ENCODE measurements at places on chromosomes 2 and 18.

- no peak for DNase-seq
Observed at GRCh38 chr2:85016446-85016845, 45.5 kb downstream of the KCMF1 start.

GRCh38 chr2:124269348-124269747, 244.3 kb downstream of the CNTNAP5 start:
- DNase-seq = no peak

DNA sequence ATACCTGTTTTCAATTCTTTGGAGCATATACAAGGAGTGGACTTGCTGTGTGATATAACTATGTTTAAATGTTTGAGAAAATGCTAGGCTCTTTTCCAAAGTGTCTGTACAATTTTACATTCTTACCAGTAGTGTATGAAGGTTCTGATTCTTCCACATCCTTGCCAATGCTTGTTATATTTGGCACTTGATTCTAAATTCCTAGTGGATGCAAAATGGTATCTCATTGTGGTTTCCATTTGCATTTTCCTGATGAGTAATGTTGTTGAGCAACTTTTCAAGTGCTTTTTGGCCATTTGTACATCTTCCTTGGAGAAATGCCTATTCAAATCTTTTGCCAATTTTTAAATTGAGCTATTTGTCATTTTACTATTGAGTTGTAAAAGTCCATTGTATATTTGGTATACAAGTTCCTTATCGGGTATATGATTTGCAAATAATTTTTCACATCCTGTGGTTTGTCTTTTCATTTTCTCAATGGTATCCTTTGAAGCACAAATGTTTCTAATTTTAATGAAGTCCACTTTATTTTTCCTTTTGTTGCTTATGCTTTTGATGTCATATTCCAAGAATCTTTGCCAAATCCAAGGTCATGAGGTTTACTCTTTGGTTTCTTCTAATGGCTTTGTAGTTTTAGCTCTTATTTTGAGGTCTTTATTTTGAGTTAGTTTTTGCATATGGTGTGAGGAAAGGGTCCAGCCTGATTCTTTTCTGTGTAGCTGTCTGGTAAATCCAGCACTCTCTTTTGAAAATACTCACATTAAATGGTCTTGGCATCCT, 33.2 kb upstream of the CWC22 start:
- no peak for DNase-seq

DNA sequence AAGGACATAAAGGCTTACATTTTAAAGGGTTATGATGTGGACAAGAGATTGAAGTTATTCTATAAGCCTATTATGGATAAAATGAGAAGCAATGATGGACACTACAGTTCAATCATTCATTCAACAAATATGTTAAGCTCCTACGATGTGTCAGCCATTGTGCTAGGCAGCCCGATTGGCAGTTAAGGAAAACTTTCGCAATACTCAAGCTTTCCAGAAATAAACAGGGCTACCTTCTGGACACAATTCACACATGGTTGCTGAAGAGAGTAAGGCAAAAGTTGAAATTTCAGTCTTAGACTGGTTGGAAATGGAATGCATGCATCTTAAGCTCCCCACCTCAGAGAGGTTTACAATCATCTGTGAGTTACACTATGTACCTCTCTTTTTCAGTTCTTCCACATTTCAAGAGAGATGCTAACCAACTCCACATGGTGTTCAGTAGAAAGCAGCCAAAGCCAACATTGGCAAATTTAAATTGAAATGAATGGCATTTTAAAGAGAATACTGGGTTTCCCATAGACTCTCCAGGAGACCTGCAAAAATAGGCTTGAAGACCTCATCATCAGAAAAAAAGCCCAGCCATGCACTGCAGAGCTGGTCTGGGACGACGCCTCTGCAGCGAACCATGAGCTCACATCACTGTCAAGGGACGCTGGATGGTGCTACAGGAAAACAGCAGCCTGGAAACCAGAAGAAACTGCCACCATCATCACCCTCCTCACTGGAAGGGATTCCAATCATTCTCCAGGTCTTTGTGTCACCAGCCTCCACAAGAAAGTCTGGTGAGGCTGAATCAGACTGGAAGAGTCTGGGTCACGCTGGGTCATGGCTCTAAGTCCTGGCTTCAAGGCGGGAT, 276.3 kb downstream of the AFF3 start:
- no peak for DNase-seq

- DNase-seq = no peak
Observed at GRCh38 chr2:64904413-64905329, 84.5 kb upstream of the SLC1A4 start.

- DNase-seq = no peak
Observed at GRCh38 chr2:15260835-15261234, 300.3 kb downstream of the NBAS start.

- DNase-seq = no peak
Observed at GRCh38 chr2:18910843-18911242, 321.5 kb upstream of the NT5C1B start.

DNA sequence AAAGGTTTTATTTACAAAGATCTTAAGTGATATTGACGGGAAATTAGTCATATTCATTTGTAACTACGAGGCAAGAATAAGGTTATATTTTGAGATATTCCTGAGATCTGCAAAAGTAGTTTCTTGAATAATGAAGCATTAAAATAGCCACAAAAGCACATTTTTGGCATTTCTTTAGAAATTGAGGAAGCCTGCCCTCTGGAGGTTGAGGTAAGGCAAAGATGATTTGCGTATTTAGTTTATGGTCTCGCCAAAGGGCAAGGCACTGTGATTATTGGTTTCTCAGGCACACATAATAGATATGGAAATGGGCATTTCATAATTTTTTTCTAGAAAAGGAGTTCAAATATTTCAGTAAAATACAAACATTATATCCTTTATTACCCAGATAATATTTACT, 143.7 kb upstream of the RPRM start:
- no peak for DNase-seq

DNA sequence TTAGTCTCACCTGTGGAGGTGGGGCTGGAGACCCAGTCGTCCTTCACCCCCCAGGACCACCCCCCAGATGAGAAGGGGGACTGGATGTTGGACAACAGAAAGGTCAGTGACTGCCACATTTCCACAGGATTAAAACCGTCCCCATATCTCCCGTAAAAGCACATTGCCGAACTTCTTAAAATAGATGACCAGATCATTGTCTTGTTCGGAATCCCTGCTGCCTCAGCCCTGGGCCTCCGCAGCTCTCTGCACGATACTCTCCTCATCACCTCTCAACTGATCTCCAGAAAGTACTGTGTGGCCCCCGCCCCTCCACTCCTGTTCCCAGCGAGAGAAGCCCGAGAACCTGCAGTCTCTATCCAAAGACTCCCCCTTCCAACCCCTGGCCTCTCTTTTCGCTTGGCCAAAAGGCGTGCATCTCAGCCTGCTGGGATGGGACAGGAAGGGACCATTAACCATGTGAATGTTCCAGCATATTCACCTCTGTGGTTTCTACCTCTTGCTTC, 13.2 kb downstream of the LRRFIP1 start:
- no peak for DNase-seq

- DNase-seq = peak; percentile 56
Observed at GRCh38 chr2:46825231-46825938, 90.2 kb downstream of the MCFD2 start.

DNA sequence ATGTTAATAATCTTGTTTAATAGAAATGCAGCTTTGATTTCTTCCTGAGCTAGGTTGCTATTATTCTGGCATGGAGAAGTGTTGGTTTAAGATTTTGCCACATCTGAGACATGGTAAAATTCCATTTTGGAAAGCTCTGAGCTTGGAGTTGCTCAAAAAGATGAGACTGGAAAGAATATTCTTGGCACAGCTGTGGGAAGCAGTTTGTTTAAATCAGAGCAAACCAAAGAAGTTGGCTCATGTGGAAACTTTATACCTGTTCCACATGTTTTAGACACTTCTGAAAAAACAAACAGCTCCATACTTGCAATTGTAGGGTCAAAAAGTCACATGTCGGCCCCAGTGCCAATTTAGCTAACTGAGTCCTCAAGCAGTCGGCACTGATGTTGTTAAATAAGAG, 116.6 kb downstream of the SLC4A3 start:
- DNase-seq = no peak

- DNase-seq = no peak
Observed at GRCh38 chr2:74238879-74239278, 40.5 kb downstream of the MTHFD2 start.

DNA sequence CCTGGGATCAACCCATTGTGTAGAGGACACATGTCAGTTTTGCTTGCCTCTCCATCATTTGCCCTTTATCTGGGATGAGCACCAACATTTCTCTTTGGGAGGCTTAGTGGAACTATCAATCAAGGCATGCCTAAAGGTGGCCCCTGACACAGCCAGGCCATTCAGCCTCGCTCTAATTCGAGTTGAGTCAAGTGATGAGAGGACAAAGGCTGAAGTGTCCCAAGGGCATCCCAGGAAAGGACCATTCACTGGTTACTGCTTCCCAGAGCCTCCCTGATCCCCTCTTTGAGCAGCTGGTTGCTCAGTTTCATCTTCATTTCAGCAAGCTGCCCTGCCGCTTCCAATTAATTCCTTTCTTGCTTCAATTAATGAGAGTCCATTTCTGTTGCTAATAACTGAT, 63.5 kb downstream of the DNER start:
- DNase-seq = no peak

GRCh38 chr2:184370954-184371353, 227.4 kb upstream of the ZNF804A start:
- no peak for DNase-seq

- no peak for DNase-seq
Observed at GRCh38 chr2:18132697-18133096, 254.2 kb downstream of the KCNS3 start.

DNA sequence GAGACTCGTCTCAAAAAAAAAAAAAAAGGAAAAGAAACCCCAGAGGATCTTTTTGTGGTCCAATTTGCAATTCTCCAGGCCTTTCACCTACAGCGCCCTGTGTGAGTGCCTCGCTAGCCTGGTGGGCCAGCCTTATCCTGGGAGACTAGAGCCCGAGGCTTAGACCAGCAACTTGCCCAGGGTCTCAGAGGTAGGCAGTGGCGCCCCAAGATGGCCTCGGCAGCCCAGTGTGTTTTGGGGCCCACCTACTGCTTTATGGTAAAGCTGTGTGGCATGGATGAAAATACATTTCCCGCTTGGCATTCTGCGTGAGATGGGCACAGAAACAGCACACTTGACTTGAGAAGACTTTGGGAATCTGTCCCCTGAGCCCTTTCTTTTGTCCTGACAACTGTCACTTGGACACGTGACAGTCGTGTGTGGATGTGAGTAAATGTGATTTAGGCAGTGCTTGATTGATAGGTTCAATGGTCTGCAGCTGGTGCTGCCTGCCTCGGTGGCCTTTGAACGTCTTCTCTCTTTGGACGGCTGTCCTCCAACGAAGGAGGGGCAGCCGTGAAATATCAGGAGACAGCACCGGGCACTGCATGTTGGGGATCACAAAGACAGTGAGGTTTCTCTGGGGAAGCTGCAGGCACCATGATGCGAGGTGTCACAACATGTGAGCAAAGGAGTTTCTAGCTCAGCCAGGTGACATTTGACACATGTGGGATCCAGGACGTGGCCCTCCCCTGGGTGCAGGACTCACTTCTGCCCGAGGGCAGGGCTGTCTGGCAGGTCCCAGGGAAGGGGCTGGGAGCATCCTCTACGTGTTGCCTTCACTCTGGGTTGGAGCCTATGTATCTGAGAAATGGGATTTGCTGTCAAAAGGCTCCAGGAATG, 209.5 kb upstream of the TWIST2 start:
- DNase-seq = no peak

DNA sequence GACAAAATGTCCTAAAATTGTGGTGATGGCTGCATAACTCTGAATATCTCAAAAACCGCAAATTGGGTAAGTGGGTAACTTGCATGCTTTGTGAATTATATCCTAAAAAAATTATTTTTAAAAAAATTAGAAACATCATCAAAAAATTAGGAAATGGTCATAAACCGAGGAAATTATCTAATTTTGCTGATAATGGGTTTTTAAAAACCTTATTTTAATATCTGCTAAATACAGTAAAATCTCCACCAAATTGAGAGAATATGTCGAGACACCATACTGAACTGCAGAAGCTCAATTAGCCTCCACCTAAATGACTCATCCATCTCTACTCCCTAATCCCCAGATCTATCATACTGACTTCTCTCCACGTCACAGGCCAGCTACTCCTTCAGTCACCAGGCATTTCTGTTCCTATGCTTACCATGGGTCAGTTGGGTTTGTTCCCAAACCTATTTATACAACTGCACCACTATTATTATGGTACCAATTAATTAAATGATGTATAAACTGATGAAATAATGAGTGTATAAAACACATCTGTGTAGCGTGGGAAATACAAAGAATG, 36.1 kb downstream of the SPIRE1 start:
- DNase-seq = no peak

DNA sequence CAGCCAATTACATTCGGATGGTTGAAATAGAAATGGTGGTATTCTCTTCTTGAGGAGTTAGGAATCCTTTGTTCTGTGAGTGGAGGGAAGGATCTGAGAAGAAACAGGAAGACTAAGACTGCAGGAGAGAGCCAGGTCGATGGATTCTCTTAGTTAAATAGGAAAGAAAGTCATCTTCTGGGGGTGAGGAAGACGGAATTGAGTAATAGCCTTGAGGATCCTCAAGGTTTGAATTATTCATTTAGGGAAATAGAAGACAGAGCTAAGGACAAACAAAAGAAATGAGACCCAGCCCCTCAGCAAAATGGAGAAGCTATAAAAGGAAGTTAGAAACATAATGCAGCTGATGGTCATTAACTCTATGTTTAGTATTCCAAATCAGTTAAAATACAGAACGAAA, 1.8 kb downstream of the LAPTM4A start:
- no peak for DNase-seq

GRCh38 chr2:156156580-156156979, 175.9 kb downstream of the NR4A2 start:
- no peak for DNase-seq

GRCh38 chr2:230783101-230783500, 70.5 kb downstream of the CAB39 start:
- no peak for DNase-seq

DNA sequence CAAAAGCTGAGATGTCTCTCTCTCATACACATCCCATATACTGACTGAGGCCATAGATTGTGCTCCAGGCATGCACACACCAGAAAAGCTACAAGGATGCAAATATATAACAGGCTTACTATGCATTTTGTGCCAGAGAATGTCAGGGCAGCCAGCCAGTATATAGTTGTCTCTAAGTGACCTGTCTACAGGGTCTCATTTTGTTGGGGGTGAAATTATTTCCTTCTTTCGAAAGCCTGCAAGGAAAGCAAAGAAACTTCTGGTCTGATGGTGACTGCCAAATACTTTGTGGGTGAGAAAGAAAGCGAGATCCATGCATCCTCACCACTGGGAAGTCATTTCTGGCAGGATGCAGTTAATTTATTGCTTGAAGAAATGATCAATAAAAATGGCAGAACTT, 70.2 kb downstream of the CDCA7 start:
- no peak for DNase-seq

- DNase-seq = no peak
Observed at GRCh38 chr2:233862261-233862768, 5.9 kb downstream of the MSL3B start.

DNA sequence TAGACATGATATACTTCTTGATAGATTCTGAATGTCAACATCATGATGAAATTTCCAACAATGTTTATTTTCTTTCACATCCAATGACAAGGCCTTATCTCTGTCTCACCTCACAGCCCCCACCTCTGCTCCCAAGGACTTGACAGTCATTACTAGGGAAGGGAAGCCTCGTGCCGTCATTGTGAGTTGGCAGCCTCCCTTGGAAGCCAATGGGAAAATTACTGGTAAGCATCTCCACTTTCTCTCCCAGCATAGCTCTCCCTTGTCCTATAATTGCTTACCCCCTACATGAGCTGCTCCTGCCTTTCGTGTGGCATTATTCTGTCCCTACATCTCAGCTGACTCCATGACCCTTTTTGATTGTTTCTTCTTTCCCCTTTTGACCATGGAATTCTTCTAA, 821.8 kb downstream of the MBD2 start:
- no peak for DNase-seq

Measured in left forelimb (tissue), 1 donor.